Activated CD4-positive, alpha-beta T cell treated with anti-CD3 and anti-CD28 coated beads, Interleukin-2, amount 50 U/mL, for 1 hour (primary cell): ENCODE measurements at places on chromosomes 1 and 21.

- DNase-seq: no peak
Observed at GRCh38 chr1:25922971-25923552, 16.8 kb upstream of the STMN1 start.

DNA sequence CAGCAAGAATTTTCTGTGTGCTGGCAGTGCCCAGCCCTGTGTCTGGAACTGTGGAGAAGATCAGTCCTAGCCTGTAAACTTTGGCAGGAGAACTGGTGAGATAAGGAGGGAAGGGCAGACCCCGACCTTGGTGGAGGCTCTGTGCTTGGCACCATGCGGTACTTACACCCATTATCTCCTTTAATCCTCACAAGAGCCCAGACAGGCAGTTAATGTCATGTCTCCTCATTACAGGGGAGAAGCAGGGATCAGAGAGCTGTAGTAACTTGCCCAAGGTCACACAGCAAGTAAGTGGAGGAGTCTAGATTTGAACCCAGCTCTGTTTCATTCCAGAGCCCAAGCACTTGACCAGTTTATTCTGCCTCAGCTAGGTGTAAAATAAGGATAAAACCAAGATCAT lies 13.9 kb upstream of the POU3F1 start:
- no peak for DNase-seq

- DNase-seq: no peak
Observed at GRCh38 chr1:41239988-41240610, 2.0 kb downstream of the SCMH1 start.

GRCh38 chr1:65230731-65231481 lies 78.4 kb upstream of the DNAJC6 start:
- no peak for DNase-seq

DNA sequence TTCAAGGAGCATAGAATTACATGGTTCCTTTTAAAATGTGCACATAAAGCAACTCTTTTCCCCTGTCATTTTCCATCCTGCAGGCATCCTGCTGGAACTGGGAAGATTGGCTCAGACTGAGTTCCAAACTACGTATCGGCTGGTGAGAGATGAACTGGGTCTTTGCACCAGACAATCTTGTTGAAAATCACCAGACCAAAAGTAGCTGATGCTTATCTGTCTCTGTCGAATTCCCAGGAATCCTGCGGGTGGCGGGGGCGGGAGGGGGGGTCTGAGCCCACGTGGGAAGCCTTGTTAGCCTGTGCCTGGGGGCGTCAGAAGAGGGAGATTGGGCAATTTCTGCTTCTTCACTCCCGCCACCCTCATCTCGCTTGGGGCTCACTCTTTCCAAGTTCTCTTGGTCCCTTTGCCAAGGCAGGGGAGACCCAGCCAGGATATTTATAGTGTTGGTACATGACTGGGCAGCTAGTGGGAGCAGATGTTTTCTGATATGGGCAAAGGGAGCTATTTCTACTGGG lies 90.1 kb upstream of the SLC25A33 start:
- no peak for DNase-seq

GRCh38 chr1:177915641-177916040 lies 54.2 kb downstream of the SEC16B start:
- DNase-seq: no peak

- DNase-seq: peak; percentile 6
Observed at GRCh38 chr1:150813028-150813707, 5.1 kb upstream of the CTSK start.

DNA sequence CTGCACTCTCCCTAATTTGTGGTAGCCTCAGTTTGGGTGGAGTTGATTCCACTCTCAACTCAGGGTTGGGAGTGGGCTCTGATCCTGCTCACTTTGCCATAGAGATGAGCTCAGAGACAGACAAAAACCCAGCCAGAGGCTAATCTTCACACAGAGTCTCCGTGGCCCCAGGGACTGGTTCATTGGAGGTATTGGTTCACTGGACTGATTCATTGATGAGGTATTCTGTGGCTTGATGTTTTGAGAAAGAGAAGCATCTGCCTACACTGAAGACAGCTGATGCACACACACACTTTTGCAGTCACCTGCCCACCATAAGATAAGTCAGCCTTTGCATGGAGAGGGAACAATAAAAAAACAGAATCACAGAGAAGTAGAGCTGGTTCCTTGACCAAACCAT lies 183.8 kb downstream of the AJAP1 start:
- no peak for DNase-seq

DNA sequence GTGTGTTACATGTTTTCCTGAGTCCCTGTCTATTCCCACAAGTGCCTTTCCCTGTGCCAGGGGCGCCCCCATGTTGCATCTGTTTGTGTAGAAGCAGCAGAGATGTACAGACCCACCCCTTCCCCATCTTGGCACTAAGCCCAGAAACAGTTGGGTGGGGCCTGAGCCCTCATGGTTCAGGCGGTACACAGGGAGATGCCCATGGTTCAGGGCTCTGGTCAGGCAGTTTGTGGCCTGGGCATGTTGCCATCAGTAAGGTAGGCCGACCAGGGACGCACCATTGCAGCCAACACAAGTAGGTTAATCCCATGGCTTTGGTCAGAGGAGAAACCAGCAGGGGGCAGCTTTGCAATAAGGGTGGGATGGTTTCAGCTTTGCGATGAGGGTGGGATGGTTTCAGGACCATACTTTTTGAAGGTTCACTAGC lies 914 bp upstream of the ADGRB2 start:
- DNase-seq: no peak

GRCh38 chr1:226823643-226824042 lies 46.8 kb upstream of the PSEN2 start:
- DNase-seq: no peak

DNA sequence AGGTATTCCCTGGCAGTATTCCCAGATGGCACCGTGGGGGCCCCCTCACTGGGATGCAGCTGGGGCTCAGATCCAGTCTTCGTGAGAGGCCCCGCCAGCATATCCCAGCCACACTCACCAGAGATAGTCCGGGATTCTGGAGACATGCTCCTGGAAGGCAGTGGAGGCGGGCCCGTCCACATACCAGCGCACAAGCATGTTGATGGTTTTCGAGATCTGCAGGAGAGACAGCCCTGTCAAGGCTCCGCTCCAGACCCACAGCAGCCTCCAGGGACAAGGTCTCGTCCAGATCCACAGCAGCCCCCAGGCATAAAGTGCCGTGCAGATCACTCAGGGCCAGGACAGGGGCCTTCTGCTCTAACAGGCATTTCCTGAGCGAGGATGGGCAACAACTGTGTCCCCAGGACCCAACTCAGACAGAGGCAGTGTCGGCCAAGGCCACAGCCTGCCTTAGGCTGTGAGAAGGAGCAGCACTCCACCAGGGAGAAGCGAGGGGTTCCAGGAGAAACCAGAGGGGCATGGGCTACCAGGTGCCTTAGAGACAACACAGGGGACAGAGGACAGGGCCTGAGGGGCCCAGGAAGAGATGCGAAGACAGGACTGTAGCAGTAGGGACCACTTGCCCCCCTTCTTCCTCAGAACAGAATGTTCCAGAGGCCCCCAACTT lies 14.8 kb downstream of the LSS start:
- no peak for DNase-seq

GRCh38 chr1:193368302-193368701 lies 181.9 kb upstream of the B3GALT2 start:
- DNase-seq: no peak

DNA sequence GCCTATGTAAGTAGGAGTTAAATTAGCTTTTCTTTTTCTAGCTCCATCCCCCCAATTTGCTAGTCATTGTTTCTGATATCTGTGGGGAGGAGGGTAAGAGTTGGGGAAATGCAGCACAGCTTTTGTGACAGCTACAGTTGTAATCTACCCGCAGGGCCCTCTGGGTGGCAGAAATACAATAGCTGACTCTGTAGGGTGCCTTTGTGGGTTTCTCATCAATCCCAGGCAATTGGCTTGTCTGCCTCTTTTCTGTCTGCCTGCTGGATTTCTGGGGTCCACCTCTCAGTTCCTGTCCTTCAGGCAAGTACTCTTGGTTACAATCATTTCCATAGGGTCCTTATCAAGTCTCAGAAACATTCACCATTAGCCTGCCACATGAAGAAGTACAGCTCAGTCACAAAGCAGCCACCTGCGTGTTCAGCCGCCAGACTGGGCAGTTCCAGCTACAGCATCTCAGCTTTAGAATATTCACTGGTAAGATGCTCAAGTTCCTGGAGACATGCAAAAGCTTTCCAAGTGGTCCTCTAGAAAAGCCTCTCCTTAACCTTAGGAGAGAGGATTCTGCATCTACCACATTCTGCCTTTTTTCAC lies 19.2 kb upstream of the SLC44A5 start:
- DNase-seq: no peak

GRCh38 chr1:155648207-155649147 lies 38.5 kb downstream of the MSTO1 start:
- no peak for DNase-seq

- no peak for DNase-seq
Observed at GRCh38 chr1:15525050-15526020, 1.3 kb upstream of the DNAJC16 start.

DNA sequence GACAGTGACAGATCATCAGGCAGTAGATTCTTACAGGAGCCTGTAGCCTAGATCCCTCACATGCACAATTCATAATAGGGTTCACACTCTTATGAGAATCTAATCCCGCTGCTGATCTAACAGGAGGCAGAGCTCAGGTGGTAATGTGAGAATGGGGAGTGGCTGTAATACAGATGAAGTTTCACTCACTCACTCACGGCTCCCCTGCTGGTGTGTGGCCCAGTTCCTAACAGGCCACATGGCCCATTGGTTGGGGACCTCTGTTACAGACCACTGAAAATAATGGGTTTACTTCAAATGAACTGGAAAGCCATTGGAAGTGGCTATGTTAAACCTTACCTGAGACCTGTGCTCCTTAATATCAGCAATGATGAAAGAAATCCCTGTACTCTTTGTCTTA lies 151.0 kb downstream of the GRIK1 start:
- DNase-seq: no peak
